NCI-H446 (cell line): ENCODE measurements at places on chromosomes 1 and 21.

- DNase-seq, result no peak
These were observed 596 bp downstream of the ITGB2 start for GRCh38 chr21:44919913-44920693.

DNA sequence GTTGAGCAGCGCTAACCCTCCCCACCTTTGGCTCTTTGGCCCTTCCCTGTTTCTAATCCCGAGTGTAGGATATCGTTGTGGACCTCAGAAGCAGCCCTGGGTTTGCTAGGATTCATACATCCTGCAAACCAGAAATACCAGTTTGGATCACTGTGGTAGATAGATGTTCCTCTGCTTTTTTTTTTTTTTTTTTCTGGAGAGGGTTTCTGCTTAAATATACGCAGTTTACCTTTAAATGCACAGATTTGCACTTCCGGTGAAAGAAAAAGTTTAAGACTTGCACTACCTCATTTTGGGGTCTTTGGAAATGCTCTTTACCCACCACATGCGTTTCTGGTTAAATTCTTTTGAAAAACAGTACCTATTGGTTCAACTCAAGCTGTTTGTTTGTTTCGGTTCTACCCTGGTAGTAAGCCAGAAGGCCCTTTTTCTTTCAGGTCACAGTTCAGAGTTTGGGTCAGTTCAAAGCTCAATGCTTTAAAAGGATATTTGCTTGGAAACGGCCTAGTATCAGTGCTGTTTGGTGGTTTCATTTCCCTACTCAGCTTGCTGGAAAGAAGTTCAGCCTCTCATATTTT is 908 bp downstream of the DDI2 start:
- DNase-seq, result no peak

- no peak for DNase-seq
These were observed 654 bp upstream of the ARHGEF2 start for GRCh38 chr1:155978973-155979429.

DNA sequence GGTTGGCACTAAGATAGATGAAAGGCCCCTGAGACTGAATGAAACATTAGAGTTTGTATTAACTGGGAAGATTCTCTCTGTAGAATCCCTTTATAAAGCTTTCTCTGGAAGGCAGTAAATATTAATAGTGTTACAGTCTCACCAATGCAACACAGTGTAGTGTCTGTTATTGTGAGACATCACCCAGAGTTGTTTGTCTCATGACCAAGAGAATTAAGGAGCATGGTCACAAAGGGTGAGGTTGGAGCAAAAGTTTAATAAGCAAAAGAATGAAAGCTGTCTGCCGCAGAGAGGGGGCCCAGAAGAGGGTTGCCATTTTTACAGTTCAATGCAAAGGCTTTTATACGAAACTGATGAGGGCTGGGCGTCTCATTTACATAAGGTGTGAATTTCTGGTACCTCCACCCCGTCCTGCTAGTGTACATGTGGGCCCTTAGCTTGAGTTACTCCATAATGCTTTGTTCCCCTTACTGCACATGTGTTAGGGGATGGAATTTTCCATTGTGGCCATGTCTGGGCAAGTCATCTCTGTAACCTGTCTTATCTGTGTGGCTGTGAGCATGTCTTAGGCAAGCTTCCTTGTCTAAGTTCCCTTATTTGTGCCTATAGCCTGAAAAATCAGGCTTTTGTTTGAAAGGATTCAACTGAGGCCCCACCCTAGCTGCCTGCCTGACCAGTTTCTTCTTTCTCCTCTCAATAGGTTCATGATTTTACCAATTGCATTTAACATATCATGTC is 184.1 kb downstream of the RASAL2 start:
- DNase-seq, result no peak

- DNase-seq, result peak; percentile 89
These were observed 380.5 kb upstream of the CAMK1G start for GRCh38 chr1:209202830-209203532.

- peak; percentile 30 for DNase-seq
These were observed 823 bp downstream of the ENAH start for GRCh38 chr1:225651872-225652728.

DNA sequence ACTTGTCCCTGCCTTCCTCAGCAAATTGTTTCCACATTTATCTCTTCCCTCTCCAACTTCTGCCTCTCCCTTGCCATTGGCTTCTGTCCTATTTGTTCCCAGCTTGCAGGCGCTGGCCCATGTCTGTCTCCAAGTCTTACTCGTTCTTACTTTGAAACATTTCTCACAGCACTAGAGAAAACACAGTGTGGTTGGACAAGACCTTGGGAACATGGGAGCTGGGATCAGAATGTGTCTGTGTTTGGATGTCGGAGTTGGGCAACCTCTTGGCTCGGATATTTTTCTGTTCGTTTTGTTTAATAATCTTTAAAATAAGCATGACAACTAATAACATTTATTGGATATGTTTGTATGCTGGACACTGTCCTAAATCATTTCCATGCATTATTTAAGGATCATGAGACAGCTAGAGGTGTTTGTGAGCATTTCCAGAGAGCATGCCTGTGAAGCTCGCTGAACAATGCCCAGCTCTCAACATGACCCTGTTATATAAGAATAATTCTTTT is 5.9 kb upstream of the BRWD1 start:
- no peak for DNase-seq

DNA sequence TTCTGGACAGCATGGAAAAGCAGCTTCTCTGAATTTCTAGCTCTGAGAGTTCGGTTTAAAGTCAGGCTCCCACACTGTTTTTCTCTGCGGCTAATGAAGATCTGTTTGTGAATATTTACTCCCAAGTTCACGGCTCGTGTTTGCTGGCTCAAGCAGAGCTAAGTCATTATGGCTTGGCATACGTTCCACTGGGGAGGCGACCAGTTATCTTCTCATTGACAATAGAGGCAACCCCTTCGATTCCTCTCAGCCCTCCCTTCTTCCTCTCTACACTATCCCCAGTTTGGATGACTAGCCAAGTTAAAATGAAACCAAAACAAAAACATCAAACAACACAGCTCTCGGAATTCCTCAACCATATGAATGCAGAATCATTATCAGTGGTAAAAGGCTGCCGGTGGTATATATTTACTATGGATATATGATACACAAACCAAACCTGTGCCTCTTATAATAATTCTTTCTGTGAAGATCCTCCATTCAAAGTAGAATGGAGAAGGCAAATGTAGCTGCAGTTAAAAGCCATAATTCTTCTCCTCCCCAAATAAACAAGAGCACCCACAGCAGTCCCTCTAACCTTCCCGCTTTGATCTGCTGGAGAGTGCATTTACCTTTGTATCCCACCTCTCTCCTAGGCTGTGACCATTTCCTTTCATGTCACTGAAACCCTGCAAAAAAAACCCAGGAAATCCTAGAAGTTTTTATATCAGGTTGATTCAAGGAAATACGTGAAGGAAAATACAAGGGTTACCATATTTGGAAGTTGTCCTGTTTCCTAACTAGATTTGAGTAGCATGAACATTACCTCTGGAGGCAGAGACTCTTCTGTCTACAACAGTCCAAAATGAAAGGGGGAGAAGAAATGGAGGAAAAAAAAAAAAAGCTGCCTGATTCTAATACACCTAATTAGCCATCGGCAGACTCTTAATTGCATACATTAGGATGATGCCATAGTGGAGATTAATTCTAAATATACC is 108.3 kb upstream of the USH2A start:
- peak; percentile 45 for DNase-seq

DNA sequence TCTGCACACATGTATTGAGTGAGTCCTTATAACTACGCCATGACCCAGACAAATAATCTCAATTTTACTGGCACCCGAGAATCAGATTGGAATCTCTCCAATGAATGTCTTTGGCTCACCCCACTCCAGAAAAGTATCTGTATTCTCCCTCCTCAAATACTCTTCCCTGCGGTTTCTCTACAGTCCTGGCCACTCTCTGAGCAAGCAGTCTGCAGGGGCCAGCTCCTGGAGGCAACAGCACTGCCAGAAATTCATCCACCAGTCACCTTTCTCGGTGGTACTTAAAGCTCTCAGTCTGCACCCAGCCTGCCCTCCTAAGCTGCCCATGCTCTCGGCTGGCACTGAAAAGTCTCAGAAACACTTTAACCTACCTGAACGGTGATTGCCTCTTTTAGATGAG is 16.1 kb upstream of the LYST start:
- no peak for DNase-seq

DNA sequence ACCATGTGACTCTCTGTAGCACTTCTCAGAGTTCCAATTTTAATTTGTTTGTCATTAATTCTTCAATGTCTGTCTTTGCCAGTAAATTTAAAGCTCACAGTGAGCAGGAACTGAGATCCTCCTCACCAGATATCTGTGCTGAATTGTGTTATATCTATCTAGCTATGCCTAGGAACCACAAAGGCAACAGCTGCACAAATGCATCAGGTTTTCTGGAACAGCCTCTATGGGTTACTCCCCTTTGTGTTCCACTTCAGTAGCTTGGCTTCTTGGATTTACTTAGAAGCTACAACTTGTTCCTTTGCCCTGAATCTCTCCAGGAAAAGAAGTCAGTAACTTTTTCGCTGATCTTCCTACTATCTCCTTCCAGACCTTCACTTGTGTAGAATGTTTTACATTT is 1237.8 kb upstream of the ADGRL4 start:
- DNase-seq, result no peak

GRCh38 chr1:228204958-228205357 is 2.9 kb upstream of the OBSCN start:
- no peak for DNase-seq
